ENCODE measurements at places on chromosomes 4 and X.

DNA sequence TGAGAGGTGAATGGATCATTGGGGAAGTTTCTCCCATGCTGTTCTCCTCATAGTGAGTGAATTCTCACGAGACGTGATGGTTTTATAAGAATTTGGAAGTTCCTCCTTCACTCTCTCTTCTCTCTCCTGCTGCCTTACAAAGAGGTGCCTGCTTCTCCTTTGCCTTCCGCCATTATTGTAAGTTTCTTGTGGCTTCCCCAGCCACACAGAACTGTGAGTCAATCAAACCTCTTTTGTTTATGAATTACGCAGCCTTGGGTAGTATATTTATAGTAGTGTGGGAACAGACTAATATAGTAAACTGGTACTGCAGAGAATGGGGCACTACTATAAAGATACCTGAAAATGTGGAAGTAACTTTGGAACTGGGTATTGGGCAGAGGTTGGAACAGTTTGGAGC is 7.8 kb upstream of the CTAG2 start:
- DNase-seq: no peak

GRCh38 chr4:56879996-56880395 is 27.7 kb upstream of the REST start:
- no peak for DNase-seq

GRCh38 chrX:103376118-103376978 is at the start of gene BEX3:
TSS of gene BEX3 (plus strand) at chrX:103376538. CDS start at chrX:103377522, 984 bp downstream.
- DNase-seq: no peak

GRCh38 chr4:15428611-15429010 is 778 bp downstream of the C1QTNF7 start:
- DNase-seq: no peak

DNA sequence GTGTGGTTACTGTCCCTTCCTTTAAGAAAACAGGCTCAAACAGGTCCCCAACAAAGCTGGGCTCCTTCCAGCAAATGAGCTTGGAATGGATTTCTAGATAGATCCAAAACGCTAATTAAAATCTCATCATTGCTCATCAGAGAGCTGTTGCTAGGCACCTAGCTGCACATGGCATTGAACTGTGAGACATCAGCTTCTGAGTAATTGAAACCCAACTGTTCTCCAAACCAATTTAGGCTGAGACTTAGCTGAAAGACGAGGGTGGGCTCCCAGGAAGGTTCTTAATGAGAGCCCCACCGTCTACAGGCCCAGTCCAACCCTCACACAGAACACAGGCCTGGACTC is 59.1 kb downstream of the FAM184B start:
- no peak for DNase-seq

Data from cortex of kidney (tissue), 1 donor.